ENCODE measurements at places on chromosomes 16 and 17.

DNA sequence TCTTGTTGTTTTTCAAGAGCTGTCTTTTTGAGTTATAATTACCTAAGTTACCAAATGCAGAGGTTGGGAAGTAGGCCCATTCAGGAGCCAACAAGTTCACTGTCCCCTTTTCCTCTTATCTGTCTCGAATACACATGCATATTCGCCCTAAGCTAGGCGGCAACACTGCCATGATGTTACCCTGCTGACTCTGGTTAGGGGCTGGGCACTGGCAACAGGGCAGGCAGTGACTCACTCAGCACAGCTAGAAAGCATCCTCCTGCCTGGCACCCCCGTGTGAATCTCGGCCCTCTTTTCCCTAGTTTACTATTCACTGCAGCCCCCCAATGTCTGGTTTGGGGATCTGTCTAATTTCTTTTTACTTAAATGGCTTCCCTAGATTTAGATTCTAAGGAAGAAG, 13.8 kb downstream of the DBF4B start:
- no peak for DNase-seq

DNA sequence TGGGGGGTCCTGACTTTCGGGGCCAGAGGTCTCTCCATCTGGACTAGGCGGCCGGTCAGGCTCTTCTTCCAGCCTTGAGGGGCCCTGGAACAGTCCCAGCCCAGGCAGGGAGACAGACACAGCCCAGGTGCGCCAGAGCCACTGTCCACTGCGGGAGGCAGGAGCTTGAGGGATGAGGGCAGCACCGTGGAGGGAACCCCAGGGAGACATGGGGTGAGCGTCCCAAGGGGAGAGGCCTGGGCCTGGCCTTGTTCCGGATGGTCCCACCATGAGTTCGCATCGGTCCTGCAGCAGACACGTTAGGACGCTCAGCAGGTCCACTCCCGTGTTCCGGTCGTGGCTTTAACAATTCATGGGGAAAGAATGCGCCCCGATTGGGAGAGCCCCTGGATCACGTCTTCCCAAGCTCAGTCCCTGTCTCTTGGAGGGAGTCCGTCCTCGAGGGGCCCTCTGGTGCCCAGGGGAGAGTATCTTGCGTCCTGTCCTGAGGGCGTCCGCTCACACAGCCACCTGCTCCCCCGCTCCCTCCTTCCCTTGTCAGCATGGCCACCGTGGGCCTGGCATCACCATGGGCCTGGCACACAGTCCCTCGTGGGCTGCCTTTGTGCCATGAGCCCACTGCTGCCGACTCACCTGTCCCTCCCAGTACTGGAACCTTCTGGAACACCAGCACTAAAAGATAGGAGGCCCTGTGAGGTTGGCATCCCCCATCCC, 6.7 kb upstream of the NUDT16L1 start:
- no peak for DNase-seq

GRCh38 chr16:1414532-1415260, at the start of gene UNKL:
UNKL (minus strand) TSS chr16:1414704; CDS start chr16:1414691, 13 bp downstream.
- DNase-seq, result peak; percentile 66

DNA sequence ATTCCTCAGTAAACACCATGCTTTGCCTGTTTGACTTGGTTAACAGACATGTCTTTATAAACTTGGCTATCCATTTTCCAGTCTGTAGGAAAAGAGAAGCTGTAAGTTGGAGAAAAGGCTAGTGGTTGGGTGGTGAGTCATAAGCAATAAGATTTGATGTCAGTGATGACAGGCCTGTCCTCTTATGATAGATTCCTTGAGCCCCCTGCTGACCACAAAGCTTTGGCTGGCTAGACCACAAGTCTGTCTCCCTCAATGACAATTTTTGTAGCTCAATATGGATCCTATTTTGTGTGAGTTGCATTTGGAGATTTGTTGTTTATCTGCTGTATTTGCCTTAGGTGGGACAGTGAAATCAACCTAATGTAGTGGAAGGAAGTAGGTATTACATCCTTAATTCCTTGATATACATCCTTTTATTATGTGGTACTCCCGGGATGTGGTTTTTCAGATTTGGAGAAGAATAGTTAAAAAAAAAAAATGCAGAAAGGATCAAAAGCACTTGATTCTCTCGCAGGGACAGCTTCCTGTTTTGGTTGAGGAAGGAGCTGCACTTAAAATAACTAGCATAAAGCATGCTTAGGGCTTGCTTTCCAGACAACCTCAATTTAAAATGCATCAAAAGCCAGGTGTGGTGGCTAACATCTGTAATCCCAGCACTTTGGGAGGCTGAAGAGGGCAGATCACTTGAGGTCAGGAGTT, 67.4 kb downstream of the SIAH1 start:
- DNase-seq, result no peak

- no peak for DNase-seq
These were observed 41.2 kb downstream of the KIAA0513 start for GRCh38 chr16:85068746-85069145.

- DNase-seq, result no peak
These were observed 20.0 kb downstream of the GLG1 start for GRCh38 chr16:74586948-74587347.

DNA sequence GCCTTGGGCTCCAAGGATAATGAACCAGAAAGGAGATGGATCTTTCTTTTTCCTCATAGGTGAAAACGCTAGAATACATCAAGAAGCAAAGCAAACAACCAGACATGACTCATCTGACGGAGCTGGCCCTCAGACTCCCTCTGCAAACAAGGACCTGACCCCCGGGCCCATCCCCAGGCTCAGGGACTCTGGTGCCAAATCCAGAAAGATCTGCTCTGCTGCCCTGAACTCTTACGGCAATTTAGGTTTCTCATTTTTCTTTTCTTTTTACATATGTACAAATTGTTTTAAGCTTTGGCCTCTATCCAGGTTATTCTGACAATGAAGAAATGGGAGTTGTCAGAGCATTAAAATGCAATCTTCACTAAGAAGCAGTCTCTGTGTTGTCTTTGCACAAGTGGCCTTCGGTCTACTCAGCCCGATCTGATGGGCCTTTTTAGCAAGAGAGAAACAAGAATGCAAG, 17.7 kb downstream of the KNOP1 start:
- DNase-seq, result no peak

- DNase-seq, result no peak
These were observed 109.4 kb upstream of the GSE1 start for GRCh38 chr16:85503679-85504231.

GRCh38 chr17:65008882-65009281, 47.7 kb downstream of the GNA13 start:
- no peak for DNase-seq

DNA sequence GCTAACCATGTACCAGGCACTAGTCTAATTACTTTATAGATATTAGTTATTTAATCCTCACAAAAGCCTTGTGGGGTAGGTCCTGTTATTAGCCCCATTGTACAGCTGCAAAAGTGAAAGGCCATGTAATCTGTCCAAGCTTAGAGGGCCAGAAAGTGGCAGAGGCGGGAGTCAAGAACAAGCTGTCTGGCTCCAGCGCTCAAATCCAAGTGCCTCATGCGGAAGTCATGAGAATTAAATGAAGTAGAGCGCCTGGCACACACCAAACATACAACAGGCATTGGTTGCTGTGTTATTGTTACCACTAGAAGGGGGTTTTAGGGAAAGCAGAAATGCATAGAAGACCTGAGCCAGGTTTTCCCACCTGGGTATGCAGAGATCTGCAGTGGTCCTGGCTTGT, 1.2 kb downstream of the AQP8 start:
- DNase-seq, result no peak

DNA sequence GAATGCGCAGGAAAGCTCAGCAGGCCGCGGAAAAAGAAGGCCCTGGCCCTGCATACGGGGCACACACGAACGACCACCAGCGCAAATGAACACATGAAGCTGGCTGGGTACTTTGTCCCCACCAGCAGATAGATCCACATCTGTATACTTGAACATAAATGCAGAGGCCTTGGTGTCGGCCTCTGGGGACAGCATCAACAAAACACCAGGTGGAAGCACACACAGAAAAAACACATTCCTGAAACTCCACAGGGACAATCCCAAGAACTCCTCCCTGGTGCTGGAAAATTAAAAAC, 606 bp upstream of the ZBTB4 start:
- no peak for DNase-seq

DNA sequence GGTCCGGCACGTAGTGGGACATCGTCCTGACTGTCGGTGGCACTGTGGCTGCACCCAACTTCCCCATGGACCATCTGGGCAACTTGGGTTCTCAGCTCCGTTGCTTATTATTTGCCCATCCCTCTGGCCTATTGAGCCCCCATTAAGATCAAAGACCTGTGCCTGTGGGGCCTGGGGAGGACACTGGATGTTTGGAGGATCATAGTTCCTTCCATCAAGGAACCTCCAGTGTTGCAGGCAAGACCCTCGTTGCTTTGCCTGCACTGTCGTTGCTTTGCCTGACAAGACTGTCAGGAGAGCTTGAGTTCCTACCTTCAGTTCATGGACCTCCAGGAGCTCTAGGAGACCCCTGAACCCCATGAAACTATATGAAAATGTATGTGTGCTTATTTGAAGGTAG, 127.2 kb downstream of the CCDC144A start:
- no peak for DNase-seq

DNA sequence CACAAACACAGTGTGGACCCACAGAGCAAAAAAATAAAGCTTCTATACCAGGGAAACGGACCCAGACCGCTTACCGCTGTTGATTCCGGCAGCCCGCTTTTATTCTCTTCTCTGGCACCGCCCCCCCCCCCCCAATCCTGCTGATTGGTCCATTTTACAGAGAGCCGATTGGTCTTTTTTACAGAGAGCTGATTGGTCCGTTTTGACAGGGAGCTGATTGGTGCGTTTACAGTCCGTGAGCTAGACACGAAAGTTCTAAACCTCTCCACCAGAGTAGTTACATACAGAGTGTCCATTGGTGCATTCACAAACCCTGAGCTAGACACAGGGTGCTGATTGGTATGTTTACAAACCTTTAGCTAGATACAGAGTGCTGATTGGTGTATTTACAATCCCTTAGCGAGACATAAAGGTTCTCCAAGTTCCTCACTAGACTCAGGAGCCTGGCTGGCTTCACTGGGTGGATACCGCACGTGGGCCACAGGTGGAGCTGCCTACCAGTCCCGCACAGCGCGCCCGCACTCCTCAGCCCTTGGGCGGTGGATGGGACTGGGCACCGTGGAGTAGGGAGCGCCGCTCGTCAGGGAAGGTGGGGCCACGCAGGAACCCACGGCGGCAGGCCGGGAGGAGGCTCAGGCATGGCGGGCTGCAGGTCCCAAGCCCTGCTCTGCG, 92.4 kb downstream of the HAPSTR1 start:
- DNase-seq, result no peak

- DNase-seq, result no peak
These were observed 431.2 kb downstream of the SLC39A11 start for GRCh38 chr17:72661116-72661944.

DNA sequence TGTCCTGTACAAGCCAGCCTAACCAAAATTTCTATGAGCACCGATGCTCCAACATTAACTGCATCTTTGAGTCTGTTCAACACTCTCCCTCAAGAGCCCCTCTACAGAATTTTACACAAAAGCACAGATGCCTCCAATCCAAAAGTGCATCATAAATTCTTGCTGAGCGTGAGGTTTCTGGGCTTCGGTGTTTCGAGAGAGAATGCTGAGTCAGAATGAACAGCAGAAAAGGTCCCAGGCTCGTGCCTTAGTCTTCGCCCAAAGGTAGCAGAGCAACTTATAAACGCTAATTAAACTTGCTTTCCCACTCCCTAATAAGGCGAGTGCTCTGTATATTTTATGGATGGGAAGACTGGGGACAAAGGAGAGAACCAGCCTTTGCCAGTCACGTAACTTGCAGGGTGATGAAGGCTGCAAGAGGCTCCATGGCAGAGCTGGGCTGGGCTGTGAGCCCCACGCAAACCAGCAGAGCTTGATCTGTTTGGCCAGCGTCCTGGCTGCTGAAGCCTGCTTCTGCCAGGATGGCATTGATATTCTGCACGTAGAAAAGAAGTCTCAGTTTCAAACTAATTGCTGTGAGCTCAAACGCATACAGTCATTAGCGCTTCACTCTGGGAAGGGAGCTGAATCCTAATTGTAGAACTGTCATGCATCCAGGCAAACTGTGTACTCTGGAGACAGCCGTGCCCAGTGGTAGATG, 138.5 kb downstream of the DNAH9 start:
- DNase-seq, result no peak

GRCh38 chr17:44848257-44848795, 643 bp downstream of the HIGD1B start:
- no peak for DNase-seq

- DNase-seq, result no peak
These were observed 19.1 kb downstream of the UNC13D start for GRCh38 chr17:75825149-75825552.

GRCh38 chr16:23020084-23020483, 129.2 kb downstream of the USP31 start:
- no peak for DNase-seq

DNA sequence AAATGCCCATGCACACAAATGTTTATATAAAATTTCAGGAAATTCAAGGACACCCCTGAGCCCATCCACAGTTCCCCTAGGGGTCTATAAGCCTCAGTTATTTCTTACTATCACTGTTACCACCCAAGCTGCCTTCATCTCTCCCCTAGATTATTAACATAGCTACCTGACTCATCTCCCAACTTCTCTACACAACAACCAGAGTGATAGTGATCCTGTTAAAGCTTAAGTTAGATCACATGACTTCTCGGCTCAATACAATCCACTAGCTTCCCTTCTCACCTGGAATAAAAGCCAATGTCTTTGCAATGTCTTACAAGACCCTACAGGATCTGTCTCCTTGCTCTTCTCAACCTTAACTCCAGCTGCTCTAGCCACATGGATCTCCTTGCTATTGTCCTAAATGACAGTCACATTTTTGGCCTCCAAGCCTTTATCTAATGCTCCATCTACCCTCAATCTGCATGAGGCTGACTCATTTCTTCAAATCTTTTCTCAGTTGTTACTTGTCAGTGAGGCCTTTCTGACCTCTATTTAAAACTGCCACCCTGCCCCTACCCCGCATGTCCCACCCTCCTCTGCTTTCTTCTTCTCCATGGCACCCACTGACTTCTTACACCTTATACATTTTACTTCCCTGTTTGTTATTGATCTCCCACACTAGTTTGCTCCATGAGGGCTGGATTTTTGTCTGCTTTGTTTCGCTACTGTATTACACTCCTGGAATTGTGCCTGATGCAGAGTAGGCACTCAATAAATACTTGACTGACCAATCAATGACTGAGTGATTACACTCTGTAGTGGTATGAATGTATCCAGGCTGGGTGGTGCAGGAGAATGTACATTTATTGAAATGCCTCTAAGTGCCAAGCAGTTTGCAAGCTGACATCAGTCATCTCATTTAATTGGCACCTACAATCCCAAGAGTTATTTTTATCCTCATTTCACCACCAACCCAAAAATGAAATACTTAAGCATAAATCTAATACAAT, 5.2 kb upstream of the LIG3 start:
- peak; percentile 63 for DNase-seq
